GM12878 (cell line): ENCODE measurements at places on chromosomes 2 and 18. TPM values are rescaled to one million over a fixed set of nuclear protein-coding genes. Genes with fewer than 3 reads are reported as not detected.

Gene MYCN
- polyA plus RNA-seq: not detected in 2 replicates

Gene UGT1A3
- not detected in 2 replicates for polyA plus RNA-seq

Gene DPP4
- 9.0 and 9.9 TPM in 2 replicates for polyA plus RNA-seq

Gene TSPYL6
- not detected in 2 replicates for polyA plus RNA-seq

Gene PPP1R1C
- polyA plus RNA-seq: not detected in 2 replicates
